ENCODE measurements at places on chromosomes 3 and 15.
A peak's percentile ranks its signal among the peaks of the same experiment; 100 is the strongest.

DNA sequence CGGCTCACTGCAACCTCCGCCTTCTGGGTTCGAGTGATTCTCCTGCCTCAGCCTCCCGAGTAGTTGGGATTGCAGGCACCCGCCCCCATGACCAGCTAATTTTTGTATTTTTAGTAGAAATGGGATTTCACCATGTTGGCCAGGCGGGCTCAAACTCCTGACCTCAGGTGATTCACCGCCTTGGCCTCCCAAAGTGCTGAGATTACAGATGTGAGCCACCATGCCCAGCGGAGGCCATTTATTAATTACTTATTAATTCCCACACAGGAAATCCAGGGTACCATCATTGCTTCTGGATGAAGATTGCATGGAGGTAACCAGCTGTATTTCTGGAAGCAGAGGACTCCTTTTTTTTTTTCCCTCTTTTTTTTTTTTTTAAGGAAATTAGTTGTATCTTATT is 37.8 kb downstream of the MAP4 start:
- no peak for DNase-seq

DNA sequence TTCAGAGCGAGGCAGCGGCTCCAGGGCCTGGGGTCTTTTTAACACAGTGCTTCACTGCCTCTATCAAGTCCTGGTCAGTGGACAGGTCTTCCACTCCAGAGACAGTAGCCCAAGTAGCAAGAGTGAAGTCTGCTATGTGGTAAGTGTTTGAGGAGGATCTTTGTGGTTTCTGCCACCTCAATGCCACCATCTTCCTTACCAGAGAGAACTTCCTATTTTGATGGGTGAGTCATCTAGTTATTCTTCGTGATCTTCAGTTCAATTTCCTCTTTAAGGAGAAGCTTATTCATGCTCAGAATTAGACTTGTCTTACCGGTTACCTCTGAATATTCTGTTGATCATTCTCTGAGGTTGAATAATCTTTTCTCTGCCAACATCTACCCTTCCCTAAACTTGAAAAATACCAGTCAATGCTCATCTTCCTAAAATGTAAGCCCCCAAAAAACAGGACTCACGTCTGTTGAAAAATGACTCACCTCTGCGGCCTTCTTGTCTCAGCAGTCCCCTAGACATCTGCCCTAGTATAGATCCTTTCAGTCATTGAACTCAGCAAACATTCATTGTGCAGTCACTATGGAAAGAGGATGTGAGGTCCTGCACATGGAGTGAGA is 32.2 kb upstream of the BCL6 start:
- DNase-seq, result no peak

- no peak for DNase-seq
These were observed 62.4 kb downstream of the ARIH1 start for GRCh38 chr15:72536506-72536905.

GRCh38 chr3:184600685-184601377 is 39.2 kb downstream of the EPHB3 start:
- DNase-seq, result peak; percentile 56

GRCh38 chr3:160464971-160465370 is 15.4 kb upstream of the TRIM59 start:
- DNase-seq, result no peak

DNA sequence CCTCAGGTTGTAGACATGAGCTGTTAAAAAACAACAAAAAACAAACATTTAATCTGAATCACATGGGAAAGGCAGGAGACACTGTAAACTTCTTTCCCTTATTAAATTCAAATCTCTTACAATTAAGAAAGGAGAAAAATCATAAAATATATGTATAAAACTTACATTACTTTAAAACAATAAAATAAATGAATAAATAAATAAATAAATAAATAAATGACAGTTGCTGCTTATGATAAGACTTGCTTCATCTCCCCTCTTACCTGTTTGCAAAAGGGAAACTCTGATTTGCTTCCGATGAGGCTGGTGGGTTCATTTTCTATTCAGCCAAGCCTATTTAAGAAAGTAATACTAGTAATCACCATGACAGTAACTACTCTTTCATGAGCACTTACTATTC is 353.4 kb upstream of the TBL1XR1 start:
- no peak for DNase-seq

DNA sequence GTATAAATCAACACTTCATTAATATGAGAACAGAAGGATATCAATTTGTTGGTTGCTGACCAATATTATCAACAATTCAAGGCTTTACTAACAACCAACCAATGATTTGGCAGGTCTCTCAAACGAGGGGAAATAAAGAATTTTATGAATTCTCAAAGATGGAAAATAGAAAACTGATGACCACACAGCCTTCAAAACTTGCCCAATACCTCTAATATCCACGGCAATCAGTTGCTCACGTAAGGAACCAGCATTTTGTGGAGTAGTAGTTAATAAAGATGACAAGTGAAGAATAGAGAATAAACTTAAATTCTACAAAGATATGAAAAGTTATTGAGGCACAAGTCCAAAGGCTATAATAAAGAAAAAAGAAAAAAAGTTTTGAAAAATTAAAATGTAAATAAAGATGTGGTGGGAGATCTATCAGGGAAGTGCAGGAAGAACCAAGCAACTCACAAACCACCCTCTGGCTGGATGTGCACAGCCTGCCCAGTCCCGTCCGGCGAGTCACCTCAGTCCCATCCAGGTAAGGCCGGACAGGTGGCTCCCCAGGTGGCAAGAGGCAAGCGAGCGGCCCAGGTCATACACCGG is 808 bp downstream of the GK5 start:
- DNase-seq, result no peak

GRCh38 chr15:40932649-40933516 is 3.7 kb downstream of the DLL4 start:
- DNase-seq, result no peak

DNA sequence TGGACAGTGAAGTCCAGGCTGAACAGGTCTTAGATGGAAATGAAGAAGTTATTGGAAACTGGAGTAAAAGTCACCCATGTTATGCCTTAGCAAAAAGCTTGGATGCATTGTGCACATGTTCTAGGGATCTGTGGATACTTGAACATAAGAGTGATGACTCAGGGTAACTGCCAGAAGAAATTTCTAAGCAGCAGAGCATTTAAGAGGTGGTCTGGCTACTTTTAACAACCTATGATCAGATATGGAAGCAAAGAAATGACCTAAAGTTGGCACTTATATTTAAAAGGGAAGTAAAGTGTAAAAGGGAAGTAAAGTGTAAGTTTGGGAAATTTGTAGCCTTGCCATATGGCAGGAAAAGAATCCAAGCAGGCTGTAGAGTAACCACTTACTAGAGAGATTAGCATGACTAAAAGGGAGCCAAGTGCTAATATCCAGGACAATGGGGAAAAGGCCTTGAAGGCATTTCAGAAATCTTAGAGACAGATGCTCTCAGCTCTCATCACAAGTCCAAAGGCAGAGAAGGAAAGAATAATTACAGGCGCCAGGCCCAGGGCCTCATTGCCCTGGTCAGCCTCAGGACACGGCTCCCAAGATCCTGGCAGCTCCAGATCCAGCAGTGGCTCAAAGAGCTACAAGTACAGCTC is 73.9 kb upstream of the KCNH8 start:
- DNase-seq, result peak; percentile 38

DNA sequence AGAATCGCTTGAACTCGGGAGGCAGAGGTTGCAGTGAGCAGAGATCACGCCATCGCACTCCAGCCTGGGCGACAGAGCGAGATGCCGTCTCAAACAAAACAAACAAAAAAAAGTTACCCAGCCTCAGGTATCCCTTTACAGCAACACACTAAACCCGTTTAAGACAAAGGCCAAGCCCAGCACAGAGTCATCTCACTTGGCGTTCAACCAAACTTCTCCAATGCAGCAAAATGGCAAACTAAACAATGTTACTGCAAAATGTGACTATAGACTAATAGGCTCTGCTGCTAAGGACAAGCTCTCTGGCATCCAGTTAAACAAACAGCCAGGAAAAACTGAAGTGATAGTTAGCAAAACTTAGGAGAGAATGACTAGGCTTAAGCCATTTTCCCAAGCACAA is 6.4 kb upstream of the FAM219B start:
- DNase-seq, result no peak

DNA sequence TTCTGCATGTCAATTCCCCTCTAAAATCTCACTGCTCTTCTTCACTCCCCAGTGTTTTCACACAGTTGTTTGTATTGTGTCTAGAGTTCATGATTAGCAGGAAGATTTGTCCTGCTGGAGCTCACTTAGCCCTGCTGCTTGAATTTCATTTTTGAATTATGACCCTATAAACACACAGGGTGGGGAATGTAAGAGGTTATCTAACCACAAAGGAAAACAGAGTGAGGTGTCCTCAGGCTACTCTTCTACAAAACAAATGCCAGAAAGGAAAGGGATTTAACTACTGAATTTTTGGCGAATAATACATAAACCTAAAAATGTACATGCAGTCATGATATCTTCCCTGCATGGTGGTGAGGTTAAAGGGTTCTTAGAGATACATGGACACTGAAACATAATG is 215.1 kb upstream of the CNTN4 start:
- DNase-seq, result no peak

DNA sequence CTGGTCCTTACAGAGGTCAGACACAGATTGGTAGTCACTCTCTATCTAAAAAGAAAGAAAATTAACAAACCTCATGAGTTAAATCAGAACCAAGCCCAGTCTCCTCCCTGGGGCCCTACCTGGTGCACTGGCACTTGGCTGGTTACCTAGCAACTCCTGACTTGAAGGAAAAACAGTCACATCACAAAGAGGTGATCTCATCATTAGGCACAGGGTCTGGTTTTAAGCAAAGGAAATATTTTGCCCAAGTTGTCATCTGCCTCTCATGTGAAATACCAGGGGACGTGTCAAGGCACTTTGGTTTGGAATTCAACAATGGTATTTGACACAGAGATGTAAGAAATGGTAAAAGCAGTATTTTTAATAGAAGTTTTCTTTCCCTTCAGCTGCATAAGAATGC is 47.7 kb upstream of the FMN1 start:
- peak; percentile 51 for DNase-seq

GRCh38 chr3:33184863-33185262 is 33.7 kb downstream of the SUSD5 start:
- no peak for DNase-seq

GRCh38 chr15:91043202-91043874 is 20.9 kb upstream of the VPS33B start:
- DNase-seq, result no peak

DNA sequence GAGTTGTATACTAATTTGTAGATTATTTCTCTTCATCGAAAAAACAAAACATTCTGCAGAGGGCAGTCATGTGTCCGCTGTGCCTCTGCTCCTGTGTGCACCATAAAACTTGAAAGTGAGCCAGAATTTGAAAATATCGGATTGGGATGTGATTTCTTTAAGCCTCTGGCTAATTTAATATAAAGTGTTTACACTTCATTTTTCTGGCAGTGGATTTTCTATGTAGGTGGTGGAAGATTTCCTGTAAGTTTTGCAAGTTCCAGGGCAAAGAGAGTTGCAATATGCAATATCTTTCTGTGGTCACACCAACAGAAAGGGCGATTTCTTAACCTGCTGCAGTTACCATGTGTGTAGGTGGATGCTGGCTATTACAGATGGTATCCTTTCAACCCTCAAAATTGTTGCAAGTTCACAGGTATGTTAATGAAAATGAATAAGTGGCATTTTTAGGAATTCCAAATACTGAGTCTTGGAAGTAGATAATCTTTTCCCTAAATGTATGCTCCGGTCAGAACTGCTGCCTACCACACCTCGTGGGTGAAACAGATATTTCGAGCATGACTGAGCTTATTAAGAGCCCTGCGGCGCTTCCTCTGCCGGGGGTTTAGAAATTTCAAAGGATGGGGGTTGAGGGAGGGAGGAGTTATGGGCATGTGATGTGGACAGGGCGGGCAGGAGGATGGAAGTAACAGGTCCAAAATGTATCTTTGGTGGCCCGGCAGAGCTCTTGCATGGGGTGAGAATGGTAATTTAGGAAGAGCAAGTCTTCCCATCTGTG is 134.0 kb downstream of the PGPEP1L start:
- no peak for DNase-seq

DNA sequence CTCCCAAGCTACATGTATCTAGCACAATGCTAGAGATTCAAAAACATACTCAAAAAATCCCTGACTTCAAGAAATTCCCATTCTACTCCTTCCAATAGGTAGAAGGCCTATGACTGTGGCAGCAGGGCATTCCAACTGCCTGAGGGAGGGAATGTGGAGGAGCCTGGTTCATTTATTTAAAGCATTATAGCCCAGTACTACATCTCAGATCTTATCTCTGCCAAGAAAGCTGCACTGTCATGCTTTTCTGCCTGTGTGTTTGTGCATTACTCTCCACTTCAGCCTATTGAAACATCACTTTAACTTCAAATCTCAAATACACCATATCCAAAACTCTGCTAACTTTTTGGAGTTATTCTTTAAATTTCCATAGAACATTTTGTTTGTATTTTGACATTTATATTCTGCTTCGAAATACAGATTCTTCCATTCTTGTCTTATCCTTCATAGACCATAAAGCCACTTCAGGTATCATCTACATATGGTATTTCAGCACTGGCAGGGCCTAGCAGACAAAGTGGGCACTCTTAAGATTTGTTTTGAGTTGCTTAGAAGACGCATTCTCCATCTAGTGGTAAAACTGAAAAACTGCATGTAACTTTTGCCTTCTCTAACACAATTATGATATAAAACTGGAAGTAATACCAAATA is 59.1 kb upstream of the NEDD4 start:
- DNase-seq, result peak; percentile 57

- no peak for DNase-seq
These were observed 129.4 kb downstream of the CHST2 start for GRCh38 chr3:143249014-143249413.

DNA sequence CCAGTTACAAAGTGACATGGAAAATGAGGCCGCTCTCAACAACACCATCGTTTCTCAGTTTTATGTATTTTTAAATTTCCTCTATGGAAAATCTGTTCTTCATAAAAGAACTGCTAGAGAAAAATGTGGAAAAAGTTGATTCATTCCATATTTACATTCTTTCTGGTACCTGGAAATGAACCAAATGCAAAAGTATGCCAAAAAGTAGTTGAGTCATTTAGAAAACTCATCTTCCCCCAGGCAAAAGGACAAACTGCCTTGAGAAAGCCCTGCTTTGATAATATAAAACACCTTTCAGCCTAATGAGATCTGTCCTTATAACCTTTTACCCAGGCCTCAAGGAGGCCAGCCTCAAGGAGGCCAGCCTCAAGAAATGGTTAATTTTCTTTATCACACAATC is 283.0 kb upstream of the VEPH1 start:
- DNase-seq, result peak; percentile 82

DNA sequence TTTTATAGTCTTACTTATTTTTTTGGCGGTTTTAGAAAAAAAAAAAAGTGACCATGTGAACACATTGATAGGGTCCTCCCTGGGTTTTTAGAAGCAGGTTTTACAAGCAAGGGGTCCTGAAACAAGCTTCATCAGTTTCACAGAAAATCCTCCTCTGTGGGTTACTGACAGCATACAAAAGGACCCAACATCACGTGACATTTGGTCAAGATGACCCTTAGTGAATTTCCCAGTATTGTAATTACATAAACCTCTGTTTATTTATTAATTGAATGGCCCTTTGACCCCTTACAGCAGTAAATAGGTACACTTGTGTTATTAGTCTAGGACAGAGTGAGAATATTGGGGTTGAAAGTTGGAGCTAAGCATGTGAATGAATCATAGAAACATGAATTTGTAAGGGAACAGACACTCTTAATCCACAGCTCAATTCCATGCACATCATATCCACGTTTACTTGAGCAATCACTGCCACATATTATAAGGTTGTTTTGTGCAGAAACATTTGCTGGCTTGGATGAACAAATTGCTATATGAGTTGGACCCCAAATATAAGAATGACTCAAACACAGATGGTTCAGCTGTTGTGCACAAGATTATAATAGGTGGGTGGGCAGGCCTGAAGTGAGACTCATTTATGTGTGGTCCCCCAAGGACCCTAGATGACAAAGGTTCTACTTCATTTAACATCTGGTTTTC is 137.5 kb downstream of the ZNF385D start:
- no peak for DNase-seq

Measured in tongue (tissue), 3 donors.